Ovary (tissue), 10 donors: ENCODE measurements at places on chromosomes 11 and 22. TPM values are rescaled to one million over a fixed set of nuclear protein-coding genes. Genes with fewer than 3 reads are reported as not detected.

GRCh38 chr11:111452146-111452545, 60.0 kb downstream of the BTG4 start:
- no peak for DNase-seq

GRCh38 chr11:70292863-70293262, 22.4 kb downstream of the PPFIA1 start:
- no peak for DNase-seq

DNA sequence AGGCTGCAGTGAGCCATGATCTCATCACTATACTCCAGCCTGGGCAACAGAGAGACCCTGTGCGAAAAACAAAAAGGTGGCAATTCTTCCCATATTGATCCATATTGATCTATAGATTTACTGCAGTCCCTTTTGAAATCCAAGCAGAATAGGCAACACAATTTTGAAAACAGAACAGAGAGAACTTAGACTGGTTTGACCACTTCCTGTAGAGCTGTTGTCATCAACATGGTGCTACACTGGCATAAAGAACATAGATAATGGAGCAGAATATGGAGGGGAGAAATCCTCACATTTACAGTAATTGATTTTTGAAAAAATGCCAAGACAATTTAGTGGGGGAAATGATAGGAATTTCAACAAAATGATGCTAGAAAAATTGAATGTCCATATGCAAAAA, 34.1 kb downstream of the GRK3 start:
- DNase-seq = no peak

GRCh38 chr11:93193731-93194130, 4.1 kb downstream of the SLC36A4 start:
- no peak for DNase-seq

- no peak for DNase-seq
Measured at GRCh38 chr11:77144196-77144856, 16.3 kb downstream of the MYO7A start.

- no peak for DNase-seq
Measured at GRCh38 chr11:69721106-69721505, 17.3 kb upstream of the FGF19 start.

DNA sequence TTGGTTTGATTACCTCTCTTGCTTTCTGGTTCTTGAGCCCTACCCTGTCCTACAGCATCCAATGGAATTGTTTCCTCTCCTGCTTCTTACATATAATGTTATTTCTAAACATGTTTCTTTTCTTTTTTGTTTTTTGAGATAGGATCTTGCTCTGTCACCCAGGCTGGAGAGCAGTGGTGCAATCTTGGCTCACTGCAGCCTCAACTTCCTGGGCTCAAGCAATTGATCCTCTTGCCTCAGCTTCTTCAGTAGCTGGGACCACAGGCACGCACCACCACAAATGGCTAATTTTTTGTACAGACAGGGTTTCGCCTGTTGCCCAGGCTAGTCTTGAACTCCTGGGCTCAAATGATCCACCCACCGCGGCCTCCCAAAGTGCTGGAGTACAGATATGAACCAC, 105.9 kb downstream of the SGSM3 start:
- no peak for DNase-seq

GRCh38 chr11:13874597-13874996, 87.9 kb upstream of the SPON1 start:
- DNase-seq = no peak

DNA sequence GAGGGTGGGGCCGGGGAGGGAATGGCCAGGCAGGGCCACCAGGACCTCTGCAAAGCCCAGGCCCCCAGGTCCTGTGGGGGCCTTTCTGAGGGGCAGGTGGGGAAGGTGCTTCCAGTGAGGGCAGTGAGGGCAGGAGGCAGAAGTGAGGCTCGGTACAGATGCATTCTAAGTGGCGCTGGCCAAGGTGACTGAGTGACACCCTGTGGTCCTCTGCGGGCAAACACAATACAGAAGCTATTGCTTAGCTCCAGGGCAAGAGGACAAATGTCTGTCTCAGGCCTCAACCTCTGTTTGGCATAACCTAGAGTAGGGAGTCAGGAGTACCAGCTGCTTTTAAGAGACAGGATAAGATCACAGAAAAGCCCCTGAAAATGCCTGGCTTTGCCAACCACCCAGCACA, 31.3 kb downstream of the B3GAT1 start:
- no peak for DNase-seq

Gene GGT5
- 4.6 TPM for total RNA-seq

Gene VPREB1
- total RNA-seq = not detected

Gene NEFH
- 2.6 TPM for total RNA-seq

Gene INPP5J
- total RNA-seq = 3.1 TPM
